ENCODE measurements at places on chromosomes 5 and 9. TPM values are rescaled to one million over a fixed set of nuclear protein-coding genes. Genes with fewer than 3 reads are reported as not detected.

ARAP3 gene
- 2.4 TPM for polyA plus RNA-seq

FAM78A gene
- polyA plus RNA-seq, result 0.33 TPM

COL23A1 gene
- 0.05 TPM for polyA plus RNA-seq

TLR4 gene
- 0.09 TPM for polyA plus RNA-seq

SPATA31D4 gene
- polyA plus RNA-seq, result not detected

DPYSL3 gene
- polyA plus RNA-seq, result 5.8 TPM

DNAJB5 gene
- polyA plus RNA-seq, result 2.7 TPM

RALGDS gene
- 22.6 TPM for polyA plus RNA-seq

KLF9 gene
- polyA plus RNA-seq, result 4.5 TPM

LCN1 gene
- polyA plus RNA-seq, result not detected

PCDHA12 gene
- 0.07 TPM for polyA plus RNA-seq

LHX3 gene
- not detected for polyA plus RNA-seq

IQGAP2 gene
- polyA plus RNA-seq, result 0.05 TPM

C1QTNF2 gene
- polyA plus RNA-seq, result 0.05 TPM

SPAG8 gene
- polyA plus RNA-seq, result 0.06 TPM

ZNF608 gene
- polyA plus RNA-seq, result 0.87 TPM

DND1 gene
- polyA plus RNA-seq, result 0.22 TPM

CATSPER3 gene
- 0.10 TPM for polyA plus RNA-seq

FAXDC2 gene
- polyA plus RNA-seq, result 7.1 TPM

NUTM2G gene
- not detected for polyA plus RNA-seq

PCDHGA3 gene
- polyA plus RNA-seq, result not detected

MYO10 gene
- 16.1 TPM for polyA plus RNA-seq

CCDC171 gene
- 0.46 TPM for polyA plus RNA-seq

FCN2 gene
- polyA plus RNA-seq, result not detected

WDR38 gene
- polyA plus RNA-seq, result not detected

PCDHGC3 gene
- 15.2 TPM for polyA plus RNA-seq

GFI1B gene
- polyA plus RNA-seq, result not detected

DAB2IP gene
- 28.6 TPM for polyA plus RNA-seq

RPS14 gene
- 3,588 TPM for polyA plus RNA-seq

OSMR gene
- polyA plus RNA-seq, result 33.3 TPM

SLC1A3 gene
- 22.2 TPM for polyA plus RNA-seq

SLC34A3 gene
- not detected for polyA plus RNA-seq

SLC1A1 gene
- 0.77 TPM for polyA plus RNA-seq

PCDHGC5 gene
- 1.5 TPM for polyA plus RNA-seq

SHC3 gene
- 0.01 TPM for polyA plus RNA-seq

ANKRD18B gene
- polyA plus RNA-seq, result 16.9 TPM

SH2D3C gene
- polyA plus RNA-seq, result not detected

CKMT2 gene
- polyA plus RNA-seq, result not detected

PDE4D gene
- 4.2 TPM for polyA plus RNA-seq

NR6A1 gene
- 1.1 TPM for polyA plus RNA-seq

C5orf52 gene
- polyA plus RNA-seq, result not detected

JAKMIP2 gene
- polyA plus RNA-seq, result not detected

PRPF4 gene
- 46.4 TPM for polyA plus RNA-seq

SLCO4C1 gene
- polyA plus RNA-seq, result not detected

All from keratinocyte (primary cell).